ENCODE measurements at places on chromosomes 12 and 14. TPM values are rescaled to one million over a fixed set of nuclear protein-coding genes. Genes with fewer than 3 reads are reported as not detected.

- no peak for DNase-seq
These were observed 14.2 kb downstream of the ZNF641 start for GRCh38 chr12:48336564-48336963.

- no peak for DNase-seq
These were observed 120.2 kb downstream of the SEC23A start for GRCh38 chr14:38982837-38983236.

DNA sequence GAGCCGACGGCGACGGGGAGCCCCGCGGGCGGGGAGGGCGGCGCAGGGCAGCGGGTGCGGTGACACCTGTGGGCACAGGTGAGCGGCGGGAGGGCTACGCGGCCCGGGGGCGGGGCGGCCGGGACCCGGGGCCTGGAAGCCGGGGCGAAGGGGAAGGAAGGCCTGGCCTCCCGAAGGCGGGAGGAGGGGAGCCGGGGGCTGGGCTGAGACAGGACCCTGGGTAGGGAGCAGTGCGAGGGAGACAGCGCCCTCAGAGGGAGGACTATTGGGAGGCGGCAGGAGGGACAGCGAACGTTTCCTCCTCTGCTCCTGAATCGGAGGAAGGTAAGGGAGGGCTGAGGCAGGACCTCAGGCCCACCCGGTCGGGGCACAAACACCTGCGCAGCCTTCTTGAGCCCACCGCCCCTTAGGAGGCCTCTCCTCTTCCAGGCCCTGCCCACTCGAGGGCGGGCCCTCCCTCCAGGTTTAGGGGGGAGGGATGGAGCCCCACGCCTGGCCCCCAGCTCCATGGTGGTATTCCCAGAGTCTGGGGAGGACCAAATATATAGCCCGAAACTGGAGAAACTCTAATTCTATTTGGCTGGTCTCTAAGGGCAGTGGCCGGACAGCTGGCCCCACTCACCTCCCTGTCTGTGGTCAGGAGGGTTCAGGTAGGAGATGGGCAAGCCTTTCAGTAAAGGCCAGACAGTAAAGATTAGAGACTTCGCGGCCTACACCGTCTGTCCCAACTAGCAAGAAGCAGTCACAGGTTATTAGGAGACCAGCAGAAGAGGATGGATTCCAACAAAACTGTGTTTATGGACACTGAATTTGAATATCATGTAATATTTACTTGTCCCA lies 509 bp downstream of the PLEKHG6 start:
- no peak for DNase-seq

GRCh38 chr14:36439766-36440165 lies 80.3 kb downstream of the NKX2-1 start:
- no peak for DNase-seq

- DNase-seq = no peak
These were observed 13.9 kb upstream of the RBM19 start for GRCh38 chr12:113980054-113980453.

GRCh38 chr12:34377243-34378035 lies 355.1 kb downstream of the ALG10 start:
- no peak for DNase-seq

DNA sequence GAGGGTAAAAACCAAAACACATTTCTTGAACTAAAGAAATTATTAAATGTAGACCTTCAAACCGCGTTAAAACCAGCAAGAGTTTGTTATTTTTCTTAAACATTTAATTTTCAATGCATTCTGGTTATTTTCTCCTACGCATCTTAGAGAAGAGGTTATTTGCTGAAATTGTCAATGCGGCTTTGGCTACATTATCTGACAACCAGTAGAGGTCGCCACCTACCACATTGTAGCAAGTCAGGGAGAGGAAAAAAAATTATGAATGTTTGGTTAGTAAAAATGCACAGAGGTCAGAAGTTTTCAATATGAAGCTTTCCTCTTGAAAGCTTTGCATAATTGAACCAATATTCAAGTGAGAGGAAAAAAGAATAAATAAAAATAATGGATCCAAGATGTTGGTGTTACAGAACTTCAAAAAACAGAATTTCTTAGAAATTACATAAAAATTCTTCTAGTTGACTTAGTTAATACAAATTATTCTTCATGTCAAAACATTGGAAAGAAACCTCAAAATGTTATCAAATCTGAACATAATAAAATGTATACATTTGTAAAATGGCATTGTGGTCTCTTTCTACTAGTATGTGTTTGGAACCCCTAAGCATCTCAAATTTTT lies 159.4 kb upstream of the TMTC2 start:
- DNase-seq = peak; percentile 14

DNA sequence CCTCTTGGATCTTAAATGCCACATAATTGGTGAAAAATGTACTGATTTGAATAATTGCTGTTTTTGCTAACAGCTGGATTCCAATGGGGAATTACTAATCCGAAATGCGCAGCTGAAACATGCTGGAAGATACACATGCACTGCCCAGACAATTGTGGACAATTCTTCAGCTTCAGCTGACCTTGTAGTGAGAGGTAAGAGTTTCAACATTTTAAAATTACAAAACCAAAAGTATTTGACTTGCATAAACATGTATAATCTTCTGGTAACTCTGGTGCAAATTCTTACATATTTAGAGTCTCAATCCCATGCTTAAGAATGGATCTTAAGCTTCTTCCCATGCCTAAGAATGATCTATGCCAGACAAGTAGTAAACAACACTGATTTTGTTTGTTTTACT lies 229.1 kb upstream of the PDZRN4 start:
- DNase-seq = no peak

DNA sequence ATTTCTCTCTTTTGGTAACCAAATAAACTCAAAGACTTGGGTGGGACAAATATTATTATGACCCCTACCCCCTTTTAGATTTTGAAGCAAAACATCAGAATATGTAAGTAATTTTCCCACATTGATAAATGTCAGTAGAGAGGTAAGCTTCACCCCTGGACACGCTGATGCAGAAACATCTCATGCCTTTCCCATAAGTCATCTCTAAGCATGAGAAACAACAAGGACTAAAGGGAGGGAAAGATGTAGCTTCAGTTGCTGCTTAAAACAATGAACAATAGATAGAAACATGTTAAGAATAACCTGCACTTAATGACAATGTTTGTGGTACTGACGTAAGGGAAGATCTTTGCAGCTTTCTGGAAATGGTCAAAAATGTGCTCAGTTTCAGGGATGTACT lies 56.3 kb upstream of the SLC8A3 start:
- no peak for DNase-seq

- DNase-seq = no peak
These were observed 3.5 kb downstream of the IFI27 start for GRCh38 chr14:94113908-94114588.

GRCh38 chr12:43069768-43070221 lies 480.2 kb upstream of the PRICKLE1 start:
- no peak for DNase-seq

GRCh38 chr12:89523843-89524540 lies 604 bp downstream of the GALNT4 start:
- no peak for DNase-seq

- DNase-seq = no peak
These were observed 110.0 kb downstream of the ARF6 start for GRCh38 chr14:50002926-50003212.

DNA sequence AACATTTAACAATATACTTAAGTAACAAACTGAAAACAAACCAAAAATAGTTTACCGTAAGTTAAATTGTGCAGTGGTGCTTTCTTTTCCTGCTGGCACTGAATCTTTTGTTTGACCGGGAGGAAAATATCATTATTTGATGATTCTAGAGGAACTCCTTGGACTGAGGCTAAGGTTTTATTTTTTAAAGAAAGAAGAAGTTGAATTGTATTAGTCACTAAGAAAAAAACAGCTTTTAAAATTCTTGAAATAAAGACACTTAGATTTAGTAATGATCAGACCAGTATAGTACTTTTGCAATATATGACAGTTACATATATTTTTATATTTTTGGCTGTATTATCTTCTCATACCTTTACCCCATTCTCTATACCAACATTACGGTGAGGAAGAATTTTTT lies 10.3 kb downstream of the MIS18BP1 start:
- no peak for DNase-seq

DNA sequence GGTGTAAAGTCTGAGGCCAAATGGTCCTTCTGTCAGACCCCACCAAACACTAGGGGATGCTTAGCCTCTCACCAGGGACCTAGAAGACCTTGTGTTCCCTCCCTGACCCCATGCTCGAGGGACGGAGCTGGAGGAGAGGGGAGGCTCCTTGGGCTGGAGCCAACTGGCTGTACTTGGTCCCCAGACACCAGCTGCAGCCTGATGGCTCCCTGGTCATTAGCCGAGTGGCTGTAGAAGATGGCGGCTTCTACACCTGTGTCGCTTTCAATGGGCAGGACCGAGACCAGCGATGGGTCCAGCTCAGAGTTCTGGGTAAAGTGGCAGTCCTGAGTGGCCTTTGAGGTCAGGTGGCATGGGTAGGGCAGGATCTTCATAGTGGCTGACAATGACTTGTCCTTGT lies 29.0 kb downstream of the PAPLN start:
- no peak for DNase-seq

- no peak for DNase-seq
These were observed 11.2 kb downstream of the KCNH3 start for GRCh38 chr12:49549735-49550692.

DNA sequence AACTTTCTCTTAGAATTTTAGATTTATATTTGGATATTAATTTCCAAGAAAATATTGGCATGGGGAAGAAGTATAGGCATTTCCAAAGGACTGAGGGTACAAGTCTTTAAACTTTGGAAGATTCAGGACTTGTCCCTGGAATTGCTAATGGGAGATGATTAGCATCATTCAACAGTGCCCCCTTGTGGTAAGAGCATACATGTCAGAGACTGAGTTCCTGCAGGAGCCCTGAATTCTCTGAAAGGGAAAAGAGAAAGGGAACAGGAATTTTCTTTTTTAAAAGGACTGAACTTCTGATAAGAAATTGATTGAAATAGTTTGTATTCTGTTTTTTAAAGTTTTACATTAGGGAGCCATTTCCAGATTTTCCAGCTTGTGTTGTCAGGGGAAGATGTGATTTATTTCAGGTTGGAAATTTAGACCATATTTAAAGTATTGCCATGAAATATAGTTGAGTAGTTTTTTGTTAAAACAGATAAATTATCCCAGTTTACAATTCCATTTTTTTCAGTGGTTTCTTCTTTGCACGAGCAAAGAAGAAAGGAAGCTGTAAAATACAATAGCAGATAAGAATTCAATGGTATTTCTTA lies 44.0 kb upstream of the REP15 start:
- peak; percentile 28 for DNase-seq

- no peak for DNase-seq
These were observed 12.7 kb upstream of the CRIP2 start for GRCh38 chr14:105461903-105462302.

DNA sequence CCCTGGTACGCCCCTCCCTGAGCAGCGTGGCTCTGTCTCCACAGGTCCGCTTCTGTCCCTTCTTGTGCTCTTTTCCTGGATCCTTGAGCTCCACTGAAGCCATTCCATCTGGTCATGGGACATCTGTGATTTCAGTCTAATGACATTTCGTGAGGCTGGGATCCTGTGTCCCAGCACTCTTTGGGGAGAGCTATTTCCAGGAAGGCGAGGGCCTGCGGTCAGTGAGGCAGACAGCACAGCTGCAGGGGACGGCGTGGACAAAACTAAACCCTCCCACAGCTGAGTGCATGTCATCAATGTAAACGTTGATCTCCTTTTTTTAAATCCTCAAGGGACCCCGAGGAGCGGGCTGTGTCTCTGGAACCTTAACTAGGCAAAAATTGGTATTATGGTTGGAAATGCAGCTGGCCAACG lies 127.7 kb downstream of the DACT1 start:
- no peak for DNase-seq

DNA sequence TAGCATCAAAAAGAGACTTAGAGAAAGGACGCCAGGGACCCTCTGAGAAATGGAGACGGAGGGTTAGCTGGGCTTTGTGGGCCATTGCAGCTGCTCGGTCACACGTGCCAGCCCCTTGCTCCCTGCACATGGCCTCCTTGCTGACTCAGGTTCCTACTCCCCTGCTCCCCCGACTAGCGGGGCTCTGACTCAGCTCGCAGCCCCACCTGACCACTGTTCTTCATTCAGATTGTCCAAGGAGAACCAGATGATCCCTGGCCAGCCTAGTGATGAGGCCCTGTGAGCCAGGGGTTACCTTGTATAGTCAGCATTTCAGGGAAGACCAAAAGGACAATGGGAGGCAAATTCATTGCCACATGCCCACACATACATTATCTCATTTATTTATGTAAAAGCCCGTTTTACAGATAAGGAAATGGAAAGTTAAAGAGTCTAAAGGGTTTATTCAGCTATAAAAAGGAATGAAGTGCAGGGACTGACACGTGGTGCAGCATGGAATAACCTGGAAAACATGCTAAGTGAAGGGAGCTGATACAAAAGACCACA lies 103.4 kb downstream of the LGMN start:
- no peak for DNase-seq

DNA sequence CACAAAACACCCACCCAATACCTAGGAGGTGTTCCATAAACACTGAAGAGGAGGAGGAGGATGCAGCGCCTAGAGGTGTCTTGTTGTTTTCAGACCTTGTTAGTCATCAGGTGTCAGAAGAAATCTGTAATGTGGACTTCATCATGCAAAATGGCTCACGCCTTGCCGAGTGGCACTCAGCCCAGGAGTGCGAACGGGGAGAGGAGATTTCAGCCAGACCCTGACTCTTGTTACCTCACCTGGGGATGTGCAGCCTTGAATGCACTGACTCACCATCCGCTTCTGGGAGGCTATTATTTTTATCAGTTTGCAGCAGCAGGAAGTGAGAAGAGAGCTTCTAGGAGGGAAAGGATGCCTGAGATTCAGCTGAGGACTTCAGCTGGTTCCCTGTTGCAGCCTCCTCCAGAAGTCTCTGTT lies 48.2 kb upstream of the PLXNC1 start:
- no peak for DNase-seq

GRCh38 chr12:85688837-85689236 lies 147.4 kb downstream of the RASSF9 start:
- DNase-seq = no peak

- no peak for DNase-seq
These were observed 290.9 kb upstream of the STXBP6 start for GRCh38 chr14:25340882-25341281.

DNA sequence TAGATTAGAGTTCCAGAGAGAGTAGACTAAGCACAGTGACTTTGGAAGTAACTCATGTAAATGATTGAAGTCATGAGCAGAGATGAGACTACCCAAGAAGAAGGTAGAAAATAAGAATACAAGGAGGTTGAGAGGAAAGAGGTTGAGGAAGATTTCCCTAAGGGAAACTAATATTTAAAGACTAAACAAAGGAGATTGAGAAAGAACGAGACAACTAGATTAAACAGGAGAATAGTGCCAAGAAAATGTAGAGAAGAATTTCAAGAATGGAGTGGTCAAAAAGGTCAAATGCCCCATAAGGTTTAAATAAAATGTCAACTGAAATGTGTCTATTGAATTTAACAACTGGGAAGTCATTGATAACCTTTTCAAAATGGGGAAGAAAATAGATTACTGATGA lies 59.0 kb downstream of the RPS29 start:
- DNase-seq = no peak

The KRT78 gene
- not detected for total RNA-seq

The KRT77 gene
- not detected for total RNA-seq

The HCAR2 gene
- total RNA-seq = under 0.01 TPM

The HOXC13 gene
- total RNA-seq = not detected

The KITLG gene
- 56.3 TPM for total RNA-seq

The CNTN1 gene
- 543 TPM for total RNA-seq

The FOXG1 gene
- total RNA-seq = 65.2 TPM

The SDSL gene
- 0.82 TPM for total RNA-seq

The SLCO1B1 gene
- total RNA-seq = not detected

The SLC6A15 gene
- total RNA-seq = 81.1 TPM
